Kidney epithelial cell (primary cell): ENCODE measurements at places on chromosomes 3 and 15. TPM values are rescaled to one million over a fixed set of nuclear protein-coding genes. Genes with fewer than 3 reads are reported as not detected.

Gene AADAC
- not detected in 2 replicates for total RNA-seq

Gene PLCH1
- total RNA-seq = 2.9 and 3.3 TPM in 2 replicates

Gene PRKCD
- 6.9 and 10.1 TPM in 2 replicates for total RNA-seq

Gene TCF12
- total RNA-seq = 84.6 and 90.0 TPM in 2 replicates

Gene C2CD4A
- total RNA-seq = 0.25 and 0.75 TPM in 2 replicates

Gene SPTBN5
- 0.14 and 0.17 TPM in 2 replicates for total RNA-seq

Gene GOLGA8J
- not detected in 2 replicates for total RNA-seq

DNA sequence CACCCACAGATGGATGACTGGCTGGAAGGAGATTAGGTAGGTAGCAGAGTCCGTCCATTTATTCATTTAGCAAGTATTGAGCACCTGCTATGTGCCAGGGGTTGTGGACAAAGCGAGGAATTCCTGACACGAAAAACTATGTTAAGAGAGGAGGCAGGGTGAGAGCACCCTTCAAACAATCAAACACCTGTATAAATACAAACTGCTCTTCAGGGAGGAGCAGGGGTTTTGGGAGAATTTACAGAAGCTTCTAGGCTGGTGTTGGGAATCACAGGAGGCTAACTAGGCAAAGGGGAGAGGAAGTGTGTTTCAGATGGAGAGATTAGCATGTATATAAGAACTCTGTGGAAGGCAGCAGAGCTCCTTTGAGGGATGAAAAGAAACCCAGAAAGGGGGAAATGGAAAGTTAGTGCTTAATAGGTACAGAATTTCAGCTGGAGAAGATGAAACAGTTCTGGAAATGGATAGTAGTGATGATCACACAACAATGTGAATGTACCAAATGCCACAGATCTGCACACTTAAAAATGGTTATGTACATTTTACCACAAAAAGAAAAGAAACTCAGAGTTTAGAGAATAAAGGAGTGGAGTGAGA is 805 bp upstream of the SEC22C start:
- DNase-seq = no peak

DNA sequence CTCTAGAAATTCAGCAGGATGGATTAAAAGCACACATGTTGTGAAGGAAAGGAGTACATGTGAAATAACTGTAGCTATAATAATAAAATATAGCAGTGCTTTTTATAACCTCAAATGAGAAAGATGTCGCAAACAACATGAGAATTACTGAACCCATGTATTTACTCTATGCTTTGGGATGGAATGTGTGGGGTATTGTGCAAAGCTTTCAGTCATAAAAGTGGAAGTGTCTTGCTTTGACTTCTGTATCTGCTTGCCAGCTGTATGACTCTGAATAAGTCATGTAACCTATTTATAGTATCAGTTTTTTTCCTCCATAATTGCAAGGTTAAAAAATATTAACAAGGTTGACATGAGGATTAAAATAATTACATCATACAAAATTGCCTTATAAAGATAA is 519.3 kb upstream of the CADM2 start:
- DNase-seq = no peak

- DNase-seq = no peak
These were observed 758.3 kb downstream of the GBE1 start for GRCh38 chr3:81003008-81003645.

DNA sequence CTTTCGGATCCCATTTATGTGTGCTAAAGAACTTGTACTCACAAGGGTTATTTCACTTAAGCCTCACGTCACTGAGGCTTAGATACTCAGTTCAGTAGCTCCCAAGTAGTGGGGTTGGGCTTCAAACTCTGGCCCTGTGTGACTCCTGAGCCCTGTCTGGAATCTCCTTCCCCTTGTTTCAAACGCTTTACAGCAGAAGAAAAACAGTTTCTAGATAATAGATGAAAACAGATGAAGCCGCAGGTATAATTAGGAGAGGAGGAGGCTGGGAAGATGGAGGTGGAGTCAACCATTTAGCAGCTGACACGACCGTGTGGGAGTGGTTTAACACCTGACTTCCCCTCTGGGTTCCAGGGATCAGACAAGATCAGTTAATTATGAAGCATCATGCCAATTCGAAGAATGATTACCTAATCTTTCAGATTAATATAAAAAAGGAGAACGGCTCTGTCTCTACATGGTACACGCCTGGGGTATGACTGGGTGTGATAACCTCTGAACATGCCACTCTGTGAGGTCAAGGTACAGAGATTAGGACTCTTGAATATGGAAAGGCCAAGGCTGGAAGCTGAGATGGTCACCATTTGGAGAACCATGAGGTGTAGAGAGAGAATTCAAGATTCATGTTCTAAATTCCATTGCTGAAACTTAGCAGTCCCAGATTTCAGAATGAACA is 31.1 kb downstream of the TPM1 start:
- DNase-seq = no peak

- no peak for DNase-seq
These were observed 6.3 kb upstream of the PXK start for GRCh38 chr3:58326267-58326900.

GRCh38 chr3:36741285-36741684 is 23.1 kb downstream of the DCLK3 start:
- no peak for DNase-seq

- no peak for DNase-seq
These were observed 1.6 kb downstream of the CCR9 start for GRCh38 chr3:45887759-45888511.

GRCh38 chr15:90686435-90687218 is 30.5 kb upstream of the BLM start:
- no peak for DNase-seq

DNA sequence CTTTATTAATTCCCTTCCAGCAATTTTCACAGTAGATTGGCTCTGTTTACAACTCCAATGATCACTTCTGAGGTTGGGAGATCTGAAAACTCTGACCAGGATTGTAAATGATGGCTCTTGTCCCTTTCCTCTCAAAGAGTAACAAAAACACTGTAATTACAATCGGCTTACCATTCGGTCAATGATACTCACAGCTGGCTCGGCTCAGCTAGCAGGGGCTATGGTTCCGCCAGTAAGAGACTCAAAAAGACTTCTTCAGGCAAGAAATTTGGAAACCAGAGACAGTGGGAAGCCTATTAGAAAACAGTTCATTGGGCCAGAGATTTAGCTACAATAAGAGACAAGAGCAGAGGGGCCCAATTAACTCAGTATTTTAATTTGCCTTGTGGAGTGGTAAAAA is 96.6 kb downstream of the LRRC3B start:
- DNase-seq = no peak

DNA sequence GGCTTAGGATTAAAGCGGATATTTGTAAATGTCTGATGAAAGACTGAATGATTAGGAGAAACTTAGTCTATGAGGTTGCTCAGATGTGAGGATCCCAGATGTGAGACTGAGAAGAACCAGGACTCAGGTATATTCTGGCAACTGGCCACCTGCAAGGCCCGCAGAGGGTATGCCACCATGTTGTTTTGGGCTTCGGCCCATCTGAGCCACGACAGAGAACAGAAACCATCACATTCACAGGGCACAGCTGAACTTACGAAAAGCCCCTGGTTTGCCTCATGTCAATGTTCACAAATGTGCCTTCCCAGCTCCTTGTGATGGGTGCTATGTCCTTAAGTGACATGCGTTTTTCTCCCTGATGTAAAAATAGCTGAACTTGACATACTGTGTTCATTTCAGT is 412.5 kb upstream of the RORA start:
- DNase-seq = no peak

- DNase-seq = peak; percentile 90
These were observed 33.1 kb downstream of the DZIP1L start for GRCh38 chr3:138082085-138082991.

DNA sequence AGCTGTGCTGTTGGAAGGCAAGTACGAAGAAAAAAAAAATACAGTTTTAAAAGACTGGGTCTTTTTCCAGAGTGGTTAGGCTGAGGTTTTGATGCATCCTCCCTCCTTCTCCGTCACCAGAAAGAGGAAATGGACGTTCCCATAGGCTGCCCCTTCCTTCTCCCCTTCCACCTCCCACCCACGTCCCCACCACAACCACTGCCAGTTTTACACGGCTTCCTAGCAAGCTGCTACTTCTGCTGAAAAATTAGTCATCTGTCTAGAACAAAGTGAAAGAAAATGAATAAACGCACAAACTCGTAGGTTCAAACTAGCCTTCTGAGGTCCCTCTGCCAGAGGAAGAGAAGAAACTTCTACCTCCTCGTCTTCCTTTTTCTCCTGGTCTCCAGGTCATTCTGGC is 71.6 kb upstream of the RPL35A start:
- DNase-seq = no peak

GRCh38 chr3:133962849-133963248 is 66.9 kb downstream of the SLCO2A1 start:
- DNase-seq = no peak

GRCh38 chr15:43702701-43703424 is 9.2 kb downstream of the CKMT1A start:
- no peak for DNase-seq
